ENCODE measurements at places on chromosomes 12 and 14.
A peak's percentile ranks its signal among the peaks of the same experiment; 100 is the strongest.

DNA sequence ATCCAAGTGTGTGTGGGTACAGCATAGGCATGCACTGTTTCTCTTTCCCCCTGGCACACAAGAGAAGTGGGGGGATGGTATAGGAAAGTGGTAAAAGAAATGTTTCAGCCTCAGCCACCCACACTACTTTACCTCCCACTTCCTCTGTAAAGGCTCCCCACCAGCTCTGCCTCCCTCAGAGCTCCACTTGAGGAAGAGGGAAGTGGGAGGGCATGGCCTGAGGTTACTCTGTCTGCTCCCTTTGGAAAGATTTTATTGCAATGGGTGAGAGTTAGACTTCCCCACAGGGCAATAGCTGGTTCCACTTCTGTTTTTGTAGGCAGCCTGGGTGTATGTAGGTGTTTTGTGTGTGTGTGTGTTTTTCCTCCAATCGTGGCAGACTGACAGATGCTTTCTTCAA lies 145.3 kb downstream of the SSPN start:
- DNase-seq: peak; percentile 13

GRCh38 chr14:76929927-76930326 lies 98.6 kb downstream of the IRF2BPL start:
- no peak for DNase-seq

GRCh38 chr14:65361920-65362319 lies 50.6 kb upstream of the FUT8 start:
- no peak for DNase-seq

- DNase-seq: peak; percentile 9
Measured at GRCh38 chr12:69985656-69986055, 160.6 kb downstream of the MYRFL start.

DNA sequence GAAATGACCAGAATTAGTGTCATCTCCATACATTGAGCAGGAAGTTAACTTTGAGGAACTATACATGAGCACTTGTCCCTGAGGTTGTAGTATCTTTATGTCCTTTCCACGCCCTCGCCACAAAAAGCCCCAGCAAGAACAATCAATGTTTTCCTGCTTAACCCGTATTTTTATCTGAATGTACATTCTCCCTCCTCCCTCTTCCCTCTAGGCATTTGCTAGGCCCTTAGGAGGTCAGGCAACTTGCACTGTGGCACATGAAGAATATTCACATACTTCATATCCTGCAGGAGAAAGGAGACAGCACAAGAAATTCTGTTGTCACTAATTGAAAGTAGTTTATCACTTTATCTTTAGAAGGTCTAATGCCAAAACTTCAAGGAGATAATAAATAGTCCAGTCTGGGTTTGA lies 18.1 kb upstream of the DUSP6 start:
- no peak for DNase-seq

DNA sequence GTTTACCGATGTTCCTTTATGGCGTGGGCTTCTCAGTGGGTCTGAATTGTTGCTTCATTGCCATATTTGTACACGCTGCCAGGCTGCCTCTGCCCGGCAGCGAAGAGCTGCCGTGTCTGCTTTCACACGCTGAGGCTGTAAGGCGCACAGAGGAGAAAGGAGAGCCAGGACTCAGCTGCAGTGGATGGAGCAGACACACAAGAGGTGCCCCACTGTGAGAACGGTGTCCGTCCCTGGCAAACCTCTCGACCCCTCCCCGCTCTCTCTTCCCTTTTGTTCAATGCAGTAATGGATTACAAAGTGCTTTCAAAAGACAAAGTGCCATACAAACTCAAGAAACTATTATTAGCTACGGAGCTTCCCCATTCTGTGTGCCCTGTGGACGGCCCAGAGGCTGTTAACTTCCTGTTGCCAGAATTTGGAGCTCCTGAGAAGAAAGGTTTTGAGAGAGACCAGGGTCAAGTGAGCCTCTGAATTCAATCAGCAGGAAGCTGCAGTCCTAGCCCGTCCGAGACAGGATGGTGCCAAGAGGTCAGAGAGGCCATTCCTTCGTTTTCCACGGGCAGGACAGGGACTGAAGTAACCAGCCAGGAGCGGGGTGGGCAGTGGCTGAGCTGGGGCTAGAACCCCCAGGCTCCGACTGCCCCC lies 15.8 kb downstream of the CCND2 start:
- no peak for DNase-seq

DNA sequence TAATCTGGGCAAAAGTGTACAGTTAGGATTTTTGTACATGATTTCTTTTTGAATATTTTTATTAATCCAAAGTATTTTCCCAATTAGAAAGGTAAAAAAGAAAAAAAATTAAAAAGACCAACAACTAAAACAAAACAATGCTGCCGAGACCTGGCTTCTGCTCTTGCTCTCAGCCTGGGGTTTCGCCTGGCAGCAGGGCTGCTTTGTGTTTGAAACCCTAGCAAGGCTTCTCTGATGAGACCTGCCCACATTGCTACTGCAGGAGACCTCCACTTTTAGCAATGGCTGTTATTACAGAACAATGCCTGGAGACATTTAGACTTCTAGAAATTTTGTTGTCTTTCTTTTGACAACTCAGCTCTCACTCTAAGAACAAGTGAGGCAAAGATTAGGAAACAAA lies 1153.0 kb upstream of the TMEM132C start:
- no peak for DNase-seq

DNA sequence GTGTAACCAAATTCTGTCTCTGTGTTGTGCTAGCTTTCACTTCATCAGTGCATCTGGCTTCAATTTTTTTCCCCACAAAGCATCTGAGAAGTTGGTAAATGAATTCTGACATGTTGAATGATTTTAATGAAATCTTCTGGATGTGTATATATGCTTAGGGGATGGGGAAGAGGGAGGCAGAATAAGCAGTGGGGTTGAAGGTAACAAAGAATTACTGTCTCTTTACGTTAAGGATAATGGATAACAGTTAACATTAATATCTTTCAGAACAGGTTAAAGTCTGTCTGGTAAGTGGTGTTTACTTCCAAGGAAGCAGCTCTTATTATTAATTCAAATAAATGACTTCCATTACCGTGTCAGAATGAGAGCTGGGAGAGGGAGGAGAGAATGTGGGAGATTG lies 261.7 kb downstream of the ERC1 start:
- no peak for DNase-seq

- DNase-seq: no peak
Measured at GRCh38 chr12:56998981-56999380, 7.4 kb downstream of the ZBTB39 start.

DNA sequence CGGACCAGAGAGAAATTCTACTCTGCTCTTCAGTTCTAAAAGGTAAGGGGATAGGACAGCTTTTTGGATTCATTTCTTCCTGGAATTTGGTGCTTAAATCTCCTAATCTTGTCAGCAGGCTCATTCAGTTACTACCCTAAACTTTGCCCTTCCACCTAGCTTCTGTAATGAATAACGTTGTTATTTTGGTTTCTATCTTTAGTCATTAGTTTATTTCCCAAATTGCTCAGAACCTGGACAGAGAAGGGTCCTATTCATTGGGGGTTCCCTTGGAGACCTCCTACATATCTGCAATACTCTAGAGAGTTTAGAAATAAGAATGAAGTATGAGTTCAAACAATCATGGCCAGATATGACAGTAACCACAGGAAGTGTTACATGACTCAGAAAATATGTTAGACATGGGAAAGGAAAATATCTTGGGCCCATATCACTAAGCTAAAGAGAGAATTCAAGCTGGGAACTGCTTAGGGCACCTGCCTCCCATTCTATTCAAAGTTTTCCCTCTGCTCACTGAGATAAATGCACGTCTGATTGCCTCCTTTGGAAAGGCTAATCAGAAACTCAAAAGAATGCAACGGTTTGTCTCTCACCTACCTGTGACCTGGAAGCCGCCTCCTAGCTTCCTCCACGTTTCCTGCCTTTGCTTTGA lies 87.9 kb downstream of the GAS2L3 start:
- DNase-seq: peak; percentile 65

DNA sequence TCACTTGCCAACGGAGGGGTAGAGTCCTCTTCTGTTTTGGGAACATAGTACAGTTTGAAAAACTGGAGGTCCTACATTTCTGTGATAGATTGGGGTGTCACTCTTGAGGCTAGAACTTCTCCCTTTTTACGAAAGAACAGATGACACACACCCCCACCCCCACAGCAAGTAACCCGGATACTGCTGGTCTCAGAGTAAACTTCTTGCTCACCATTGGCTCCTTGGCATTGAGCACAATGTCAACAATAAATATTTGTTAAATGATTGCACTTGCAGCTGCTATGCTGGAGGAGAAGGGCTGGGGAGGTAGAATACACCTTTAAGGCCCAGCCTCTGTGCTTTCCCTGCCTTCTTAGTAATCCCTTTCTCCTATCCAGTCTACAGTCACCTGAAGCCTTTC lies 149.8 kb downstream of the TGFB3 start:
- DNase-seq: peak; percentile 56

DNA sequence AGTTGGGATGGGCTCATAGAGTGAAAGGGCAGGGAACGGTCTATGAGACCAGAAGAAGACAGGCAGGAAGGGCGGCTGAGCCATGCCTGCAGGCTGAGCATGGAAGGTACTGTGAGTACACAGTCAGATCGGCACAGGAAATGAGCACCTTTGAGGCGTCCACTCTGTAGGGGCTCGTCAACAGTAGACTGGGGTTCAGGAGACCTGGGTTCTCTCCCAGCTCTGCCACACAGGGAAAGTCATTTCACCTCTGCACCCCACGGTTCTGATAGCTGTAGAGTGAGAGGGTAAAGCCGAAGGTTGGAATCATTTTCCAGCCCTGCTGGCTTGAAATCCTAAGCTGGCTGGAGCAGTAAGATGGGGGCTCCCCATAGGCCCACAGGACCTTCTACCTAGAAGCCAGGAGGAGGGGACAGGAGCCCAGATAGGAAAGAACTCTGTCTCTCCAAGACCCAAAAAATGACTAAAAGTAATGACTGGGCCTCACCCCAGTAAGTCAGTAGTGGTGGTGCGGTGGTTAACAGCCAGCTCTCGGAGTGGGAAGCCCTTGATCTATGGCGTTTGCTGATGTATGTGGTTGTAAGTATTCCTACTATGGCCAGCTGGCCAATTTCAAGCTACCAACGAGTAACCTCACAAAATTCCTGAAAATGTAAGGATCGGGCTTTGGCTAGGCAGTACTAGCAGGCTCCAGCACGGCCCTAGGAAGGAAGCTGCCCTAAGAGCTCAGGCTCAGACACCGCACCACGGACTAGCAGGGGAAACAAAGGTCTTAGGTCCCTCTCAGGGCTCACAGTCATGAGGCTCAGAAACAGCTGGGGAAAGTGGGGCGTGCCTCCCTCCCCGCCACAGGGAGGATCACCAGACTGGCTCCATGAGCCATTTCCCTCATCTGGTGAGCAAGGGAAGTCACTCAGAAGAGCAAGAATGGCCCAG lies 10.3 kb upstream of the CD27 start:
- DNase-seq: no peak

- no peak for DNase-seq
Measured at GRCh38 chr12:75364919-75365318, 26.0 kb upstream of the GLIPR1L2 start.

GRCh38 chr12:132413931-132414588 lies 75.9 kb upstream of the FBRSL1 start:
- no peak for DNase-seq

DNA sequence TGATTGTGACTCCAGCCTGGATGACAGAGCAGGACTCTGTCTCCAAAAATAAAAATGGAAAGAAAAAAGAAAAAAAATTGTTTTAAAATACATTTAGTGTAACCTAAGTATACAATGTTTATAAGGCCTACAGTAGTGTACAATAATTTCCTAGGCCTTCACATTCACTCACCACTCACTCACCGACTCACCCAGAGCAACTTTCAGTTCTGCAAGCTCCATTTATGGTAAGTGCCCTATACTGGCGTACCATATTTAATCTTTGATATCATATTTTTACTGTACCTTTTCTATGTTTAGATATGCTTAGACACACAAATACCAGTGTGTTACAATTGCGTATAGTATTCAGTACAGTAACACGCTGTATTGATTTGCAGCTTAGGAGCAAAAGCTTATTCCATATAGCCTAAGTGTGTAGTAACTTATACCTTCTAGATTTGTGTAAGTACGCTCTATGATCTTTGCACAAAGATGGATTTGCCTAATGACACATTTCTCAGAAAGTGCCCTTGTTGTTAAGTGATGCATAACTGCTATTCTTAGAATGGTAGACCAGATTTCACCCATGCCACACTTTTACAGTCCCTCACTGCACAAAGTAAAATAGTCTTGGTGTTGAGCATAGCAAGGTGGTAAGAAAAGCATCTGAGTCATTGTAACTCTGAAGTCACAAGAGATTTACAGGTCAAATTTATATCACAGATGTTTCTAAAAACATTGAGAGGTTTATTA lies 151.9 kb downstream of the LRRK2 start:
- DNase-seq: no peak

DNA sequence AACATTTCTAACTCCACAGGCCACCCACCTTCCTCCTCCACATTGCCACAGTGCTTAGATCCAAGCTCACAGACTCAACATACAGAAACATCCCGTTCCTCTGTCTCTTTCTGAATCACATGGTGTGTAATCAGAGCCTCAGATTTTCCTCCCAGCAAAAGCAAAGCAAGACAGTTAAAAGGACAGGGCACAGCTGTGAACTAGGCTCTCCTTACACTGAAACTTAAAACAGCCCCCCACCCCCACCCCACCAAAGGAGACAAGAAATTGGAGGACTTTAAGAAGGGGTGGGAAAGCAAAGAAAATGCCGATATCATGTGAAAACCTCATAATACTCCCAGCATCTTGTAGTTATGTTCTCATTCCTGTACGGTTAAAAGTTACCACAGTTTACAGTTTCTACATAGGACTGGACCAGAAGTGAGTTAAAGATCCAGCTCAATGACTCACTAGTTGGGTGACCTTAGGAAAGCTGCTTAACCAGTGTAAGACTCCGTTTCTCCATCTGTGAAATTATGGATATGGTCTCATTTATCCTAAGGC lies 4.8 kb downstream of the YBX3 start:
- DNase-seq: peak; percentile 64

- peak; percentile 34 for DNase-seq
Measured at GRCh38 chr12:116508145-116509121, 50.7 kb upstream of the MAP1LC3B2 start.

DNA sequence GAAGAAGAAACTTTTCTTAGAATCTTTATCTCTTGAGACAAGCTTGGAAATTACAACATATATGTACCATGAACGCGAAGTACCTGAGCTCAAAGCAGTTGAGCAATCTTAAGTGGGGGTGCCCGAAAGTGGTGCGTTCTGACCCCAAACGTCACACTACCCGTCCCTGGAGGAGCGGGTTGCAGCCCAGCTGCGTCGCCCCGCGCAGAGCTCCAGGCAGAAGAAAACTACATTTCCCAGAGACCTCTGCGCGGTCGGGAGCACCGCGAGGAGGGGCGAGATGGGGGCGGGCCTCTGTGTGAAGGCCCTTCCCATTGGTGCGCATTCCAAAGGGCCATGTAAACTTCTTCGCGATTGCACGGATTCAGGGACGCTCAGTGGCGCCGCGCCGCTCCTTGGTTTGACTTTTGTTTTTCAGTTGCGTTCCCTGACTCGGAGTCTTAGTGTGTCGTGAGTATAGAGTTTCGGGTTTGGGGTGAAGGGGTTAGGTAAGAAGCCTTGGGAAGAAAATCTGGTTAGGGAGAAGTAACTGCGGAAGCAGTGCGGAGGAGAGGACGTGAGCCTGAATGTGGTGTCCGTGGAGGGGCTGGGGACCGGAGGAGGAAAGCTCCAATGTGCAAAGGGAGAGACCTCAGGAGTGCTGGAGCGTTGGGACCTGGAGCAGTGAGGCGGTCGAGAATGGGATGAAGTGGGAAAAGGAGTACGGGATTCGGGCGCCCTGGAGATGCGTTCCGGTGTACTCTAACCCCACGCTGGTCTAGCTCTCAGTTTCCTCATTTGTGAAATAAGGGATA lies at the start of gene CCDC77:
Gene CCDC77 (plus strand): TSS at position 410 of the 794 bp plus-strand sequence. CDS start 7,740 bp downstream, outside the sequence.
- peak; percentile 93 for DNase-seq
